Stimulated activated CD4-positive, alpha-beta T cell treated with anti-CD3 and anti-CD28 coated beads, Interleukin-1b, Interleukin-23, amount 100 ng/mL, for 24 hours (primary cell): ENCODE measurements at places on chromosomes 11 and 22.

GRCh38 chr22:49856343-49856742 lies 2.7 kb downstream of the ZBED4 start:
- no peak for DNase-seq

GRCh38 chr11:134527382-134528243 lies 115.6 kb upstream of the B3GAT1 start:
- no peak for DNase-seq

DNA sequence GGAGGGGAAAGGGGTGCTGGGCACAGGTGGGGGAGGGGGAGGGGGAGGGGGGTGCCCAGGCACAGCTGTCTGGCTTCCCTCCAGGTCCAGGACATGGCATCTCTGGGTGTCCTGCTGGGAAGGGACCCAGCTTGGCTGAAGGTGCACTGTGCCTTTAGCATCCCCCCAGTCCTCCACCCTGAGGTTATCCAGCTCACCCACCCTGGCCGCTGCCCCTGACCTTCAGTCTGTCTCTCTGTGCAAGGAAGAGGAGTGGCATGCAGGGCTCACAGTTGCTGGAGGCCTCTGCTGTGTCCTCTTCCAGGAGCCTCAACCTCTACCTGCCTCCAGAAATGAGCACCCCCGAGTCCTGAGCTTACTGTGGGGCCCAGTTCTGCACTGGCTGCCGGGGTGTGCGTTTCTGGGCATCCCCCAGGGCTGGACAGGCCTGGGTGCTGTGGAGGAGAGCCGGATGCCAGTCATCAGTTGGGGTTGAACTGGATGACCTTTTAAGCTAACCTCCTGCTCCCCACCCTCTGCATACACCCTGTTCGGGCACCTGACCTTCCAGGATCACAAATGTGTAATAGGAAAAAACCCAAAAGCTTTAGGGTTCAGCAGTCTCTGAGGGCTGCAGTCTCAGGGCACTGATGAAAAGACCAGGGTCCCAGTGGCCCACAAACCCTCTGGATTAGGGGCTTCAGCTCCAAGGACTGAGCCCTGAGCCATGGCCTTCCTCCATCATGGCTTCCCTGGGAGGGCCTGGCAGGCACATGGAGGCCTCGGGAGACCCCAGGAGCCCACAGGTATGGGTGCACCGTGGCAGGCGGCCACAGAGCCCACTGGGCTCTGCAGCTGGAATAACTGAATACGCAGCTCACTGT lies 9.6 kb upstream of the CTSD start:
- DNase-seq: no peak

- DNase-seq: no peak
These were observed 182.3 kb downstream of the BLID start for GRCh38 chr11:121933694-121934093.

DNA sequence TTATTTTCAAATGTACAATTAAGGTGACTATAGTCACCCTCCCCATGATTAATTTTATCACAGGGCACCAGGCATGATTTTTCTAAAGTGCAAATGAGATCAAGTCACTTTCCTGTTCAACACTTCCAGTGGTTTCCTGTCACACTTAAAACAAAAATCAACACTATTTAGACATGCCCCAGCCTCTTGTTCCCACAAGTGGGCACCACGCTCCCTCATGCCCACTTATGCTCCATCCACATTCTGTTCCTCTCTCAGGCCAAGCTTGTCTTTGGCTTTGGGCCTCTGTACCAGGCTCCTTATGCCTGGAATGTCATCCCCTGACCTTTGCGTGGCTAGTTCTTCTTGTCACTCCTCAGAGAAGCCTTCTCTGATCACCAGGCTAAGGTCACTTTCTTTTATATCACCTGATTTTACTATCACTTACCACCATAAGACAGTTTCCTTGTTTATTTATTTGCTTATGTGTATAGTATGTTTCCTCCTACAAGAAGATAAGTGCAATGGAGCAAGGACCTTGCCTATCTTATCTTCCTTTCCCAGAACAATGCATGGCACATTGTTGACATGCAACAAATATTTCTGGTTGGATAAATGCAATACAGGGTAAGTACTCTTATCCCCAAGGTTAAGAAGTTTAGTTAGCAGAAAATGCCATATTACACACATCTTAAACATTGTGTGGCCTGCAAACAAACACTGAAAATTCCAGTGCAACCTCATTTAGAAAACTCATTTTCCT lies 50.9 kb upstream of the PANX1 start:
- no peak for DNase-seq

DNA sequence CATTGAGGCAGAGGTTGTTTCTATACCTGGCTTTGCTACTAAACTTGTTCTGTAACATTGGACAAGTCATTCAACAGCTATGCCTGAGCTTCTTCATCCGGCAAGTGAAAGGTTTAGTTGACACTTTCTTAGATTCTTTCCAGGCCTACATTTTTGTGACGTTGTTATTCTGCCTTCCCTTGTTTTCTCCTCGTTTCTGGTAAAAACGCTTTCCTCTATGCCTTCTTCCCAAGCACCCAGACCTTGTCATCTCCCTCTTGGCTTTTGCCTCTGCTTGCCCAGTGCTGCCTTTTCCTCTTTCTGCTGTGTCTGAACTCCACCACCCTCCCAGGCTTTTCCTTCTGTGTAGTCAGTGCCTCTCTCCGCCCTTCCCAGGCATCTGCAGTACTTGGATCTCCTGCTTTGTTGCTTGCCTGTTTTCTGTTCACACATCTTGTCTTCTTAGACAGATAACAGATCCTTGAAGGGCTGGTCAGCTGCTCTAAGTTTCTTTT lies 1.4 kb upstream of the AMOTL1 start:
- DNase-seq: no peak

- no peak for DNase-seq
These were observed 9.6 kb downstream of the SERPINH1 start for GRCh38 chr11:75571625-75572024.

DNA sequence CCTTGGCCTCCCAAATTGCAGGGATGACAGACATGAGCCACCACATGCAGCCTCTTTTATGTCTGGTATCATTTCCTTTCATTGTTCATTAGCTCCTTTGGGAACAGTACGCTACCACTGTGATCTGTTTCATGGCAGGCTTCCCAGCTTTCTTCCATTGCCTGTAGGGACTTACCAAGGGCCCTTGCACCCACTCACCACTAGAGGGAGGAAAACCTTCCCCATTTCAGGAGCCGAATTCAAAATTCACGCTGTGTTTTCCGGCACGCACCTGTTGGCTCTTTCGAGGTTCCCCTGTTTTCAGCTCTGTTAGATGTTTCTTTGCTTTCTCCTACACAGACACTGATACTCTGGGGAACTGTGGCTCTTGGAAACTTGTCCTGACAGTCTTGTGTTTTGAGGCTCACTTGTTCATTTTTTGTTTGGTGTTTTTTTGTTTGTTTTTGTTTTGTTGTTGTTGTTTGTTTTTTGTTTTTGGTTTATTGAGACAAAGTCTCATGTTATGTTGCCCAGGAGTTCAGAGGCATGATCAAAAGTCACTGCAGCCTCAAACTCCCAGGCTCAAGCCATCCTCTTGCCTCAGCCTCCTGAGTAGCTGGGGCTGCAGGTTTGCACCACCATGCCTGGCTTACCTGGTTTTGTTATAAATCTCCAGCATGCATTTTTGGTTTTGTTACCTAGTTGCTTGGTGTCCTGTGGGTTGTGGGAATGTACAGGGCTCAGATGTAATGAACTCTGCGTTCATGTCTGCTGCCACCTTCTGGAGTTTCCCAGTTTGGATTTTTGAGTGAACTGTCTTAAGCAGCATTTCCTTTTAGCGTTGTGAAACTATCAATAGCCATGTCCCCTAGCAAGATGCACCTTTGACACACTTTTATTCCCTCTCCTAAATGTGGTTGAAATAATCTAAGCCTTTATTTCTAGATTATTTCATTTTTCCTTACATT lies 2.3 kb downstream of the KRTAP5-11 start:
- DNase-seq: no peak

- DNase-seq: no peak
These were observed 38.1 kb upstream of the PRDM11 start for GRCh38 chr11:45108070-45109064.

- DNase-seq: no peak
These were observed 135.2 kb downstream of the WNT11 start for GRCh38 chr11:76071090-76071489.
